ENCODE measurements at places on chromosomes 11 and 22. TPM values are rescaled to one million over a fixed set of nuclear protein-coding genes. Genes with fewer than 3 reads are reported as not detected.

DNA sequence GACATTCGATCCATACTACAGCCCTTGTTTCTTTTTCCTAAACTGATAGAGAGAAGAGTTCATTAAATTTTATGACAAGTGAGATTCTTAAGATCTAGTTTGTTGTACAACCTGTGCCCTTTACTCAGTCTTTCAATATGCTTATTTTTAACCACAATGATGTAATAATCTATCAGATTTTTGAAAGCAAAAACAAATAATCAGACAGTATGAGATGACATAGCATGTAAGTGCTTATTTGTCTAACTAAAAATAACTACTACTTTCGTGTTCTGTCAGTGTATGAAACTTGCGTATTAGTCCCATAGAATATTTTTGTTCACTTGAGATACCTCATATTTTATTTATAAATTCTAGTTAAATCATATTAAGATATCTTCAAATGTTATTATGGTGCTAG, 33.2 kb downstream of the RAB39A start:
- no peak for DNase-seq

DNA sequence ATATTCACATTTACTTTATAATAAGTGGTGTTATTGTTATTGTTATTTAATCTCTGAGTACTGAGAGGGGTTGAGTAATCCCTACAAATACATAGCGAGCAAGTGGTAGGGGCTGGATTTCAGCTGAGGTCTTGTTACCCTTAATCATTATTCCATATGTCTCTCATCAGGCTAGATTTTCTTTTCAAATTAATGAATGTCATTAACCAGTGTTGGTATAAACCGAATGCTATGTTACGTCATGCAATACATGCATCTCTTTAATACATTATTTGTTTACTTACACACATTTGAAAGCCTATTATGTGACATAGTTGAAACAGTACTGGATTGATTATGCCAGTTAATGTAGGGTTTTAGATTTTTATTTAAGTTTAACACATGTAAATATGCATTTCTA, 18.9 kb downstream of the PDGFD start:
- DNase-seq: no peak

The VSIG2 gene
- not detected for total RNA-seq

- no peak for DNase-seq
Measured at GRCh38 chr22:46764140-46764680, 1.8 kb downstream of the TBC1D22A start.

DNA sequence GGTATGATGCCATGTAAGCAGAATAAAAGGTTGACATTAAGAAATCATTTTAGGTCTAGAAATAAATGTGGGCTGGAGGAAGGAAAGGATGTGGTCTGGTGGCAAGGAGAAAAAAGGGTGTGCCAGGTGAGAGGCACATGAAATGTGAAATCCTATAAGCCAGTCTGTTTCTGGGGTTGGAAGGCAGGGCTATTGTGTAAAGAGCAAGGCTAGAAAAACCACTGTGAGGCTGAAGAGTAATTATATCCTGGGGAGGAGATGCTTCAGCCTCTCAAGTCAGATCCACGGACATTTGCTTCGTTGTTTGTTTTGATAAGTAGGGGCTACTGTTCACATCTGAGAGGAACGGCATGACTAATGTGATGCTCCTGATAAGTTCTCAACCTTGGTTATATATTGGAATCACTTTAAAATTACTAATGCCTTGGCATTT, 77.5 kb upstream of the CTSC start:
- DNase-seq: no peak

GRCh38 chr11:27310182-27310581, 52.8 kb downstream of the CCDC34 start:
- no peak for DNase-seq

- no peak for DNase-seq
Measured at GRCh38 chr11:113876074-113876797, 864 bp upstream of the USP28 start.

- DNase-seq: no peak
Measured at GRCh38 chr11:97883086-97883485, 1137.7 kb upstream of the CNTN5 start.

The HDAC10 gene
- total RNA-seq: 45.0 TPM

- no peak for DNase-seq
Measured at GRCh38 chr22:23904573-23905254, 10.5 kb downstream of the MIF start.

GRCh38 chr22:28505416-28506149, 174.1 kb downstream of the TTC28 start:
- DNase-seq: peak; percentile 27

The BLID gene
- total RNA-seq: not detected

- no peak for DNase-seq
Measured at GRCh38 chr11:14618060-14618459, 25.5 kb upstream of the PDE3B start.

DNA sequence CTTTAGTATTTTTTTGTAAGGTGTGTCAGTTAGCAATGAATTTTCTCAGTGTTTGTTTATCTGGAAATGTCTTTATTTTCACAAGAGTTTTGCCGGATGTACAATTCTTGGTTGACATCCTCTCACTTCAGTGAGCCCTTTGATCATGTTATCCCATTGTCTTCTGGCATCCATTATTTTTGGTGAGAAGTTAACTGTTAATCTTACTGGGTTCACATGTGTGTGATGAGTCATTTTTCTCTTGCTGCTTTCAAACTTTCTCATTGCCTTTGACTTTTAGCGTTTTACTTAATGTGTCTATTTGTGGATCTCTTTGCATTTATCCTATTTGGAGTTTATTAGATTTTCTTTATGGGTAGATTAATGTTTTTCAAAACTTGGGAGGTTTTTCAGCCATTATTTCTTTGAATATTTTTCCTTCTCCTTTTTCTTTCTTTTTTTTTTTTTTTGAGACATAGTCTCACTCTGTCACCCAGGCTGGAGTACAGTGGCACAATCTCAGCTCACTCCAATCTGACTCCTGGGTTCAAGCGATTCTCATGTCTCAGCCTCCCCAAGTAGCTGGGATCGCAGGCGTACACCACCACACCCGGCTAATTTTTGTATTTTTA, 100.5 kb upstream of the RRM1 start:
- DNase-seq: no peak

GRCh38 chr22:20257212-20258020, 10.7 kb downstream of the RTN4R start:
- DNase-seq: no peak

The TRIM48 gene
- total RNA-seq: not detected

GRCh38 chr22:36387959-36388726, at the start of gene MYH9:
Gene MYH9, minus strand, starts transcription at chr22:36387967. Its CDS starts 38,731 bp downstream, at chr22:36349236.
- DNase-seq: peak; percentile 100

The RIMBP3C gene
- total RNA-seq: 0.22 TPM

DNA sequence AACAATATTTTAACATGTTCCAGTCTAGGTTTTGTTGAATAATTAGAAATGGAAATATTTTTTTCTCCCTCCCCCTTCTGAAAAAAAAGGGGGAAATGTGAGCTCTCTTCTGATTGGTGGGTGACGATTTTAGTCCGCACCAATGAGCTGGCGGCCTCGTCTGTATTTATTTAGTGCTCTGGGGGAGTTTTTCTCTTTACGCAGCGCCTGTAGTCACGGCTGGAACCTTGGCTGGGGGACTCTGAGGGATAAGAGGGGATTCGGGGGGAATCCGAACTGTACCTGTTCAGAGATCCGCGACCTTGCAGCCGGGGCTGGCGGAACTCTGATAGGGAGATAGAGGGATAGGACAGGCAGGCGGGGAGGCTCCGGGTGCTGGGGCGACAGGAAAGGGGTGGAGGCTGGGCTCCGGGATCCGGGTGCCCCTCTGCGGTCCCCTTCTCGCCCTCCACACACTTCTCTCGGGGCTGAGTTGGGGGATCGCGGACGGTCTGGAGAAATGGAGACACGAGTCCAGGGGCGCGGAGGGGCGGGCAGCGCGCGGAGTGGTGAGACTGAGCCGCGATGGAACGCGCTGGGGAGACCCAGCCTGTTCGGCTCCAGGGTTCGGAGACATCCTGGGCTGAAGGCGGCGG, 99.7 kb upstream of the HSD17B12 start:
- no peak for DNase-seq

The GUCY1A2 gene
- total RNA-seq: 0.55 TPM

- DNase-seq: no peak
Measured at GRCh38 chr22:30250661-30251267, 4.2 kb upstream of the LIF start.

DNA sequence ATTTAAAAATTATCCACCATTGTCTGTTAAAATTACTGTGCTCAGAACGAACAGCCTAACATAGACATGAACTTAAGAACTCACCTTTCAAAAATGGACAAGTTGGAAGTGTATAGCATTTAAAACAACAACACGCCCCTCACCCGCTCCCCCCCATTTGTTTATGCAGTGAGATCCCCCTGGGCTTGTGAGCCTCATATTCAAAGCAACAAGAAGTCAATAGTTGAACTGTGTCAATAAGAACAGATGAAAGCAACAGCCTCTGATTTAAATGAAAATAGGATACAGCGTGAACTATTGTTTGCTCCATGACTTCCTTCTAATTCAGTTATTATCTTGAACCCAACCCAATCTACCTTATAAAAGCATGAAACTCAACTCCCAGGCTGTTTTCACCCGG, 314.2 kb downstream of the BLID start:
- DNase-seq: no peak

The ENTHD1 gene
- not detected for total RNA-seq

GRCh38 chr22:39463931-39464390, 7.1 kb downstream of the MGAT3 start:
- DNase-seq: no peak

DNA sequence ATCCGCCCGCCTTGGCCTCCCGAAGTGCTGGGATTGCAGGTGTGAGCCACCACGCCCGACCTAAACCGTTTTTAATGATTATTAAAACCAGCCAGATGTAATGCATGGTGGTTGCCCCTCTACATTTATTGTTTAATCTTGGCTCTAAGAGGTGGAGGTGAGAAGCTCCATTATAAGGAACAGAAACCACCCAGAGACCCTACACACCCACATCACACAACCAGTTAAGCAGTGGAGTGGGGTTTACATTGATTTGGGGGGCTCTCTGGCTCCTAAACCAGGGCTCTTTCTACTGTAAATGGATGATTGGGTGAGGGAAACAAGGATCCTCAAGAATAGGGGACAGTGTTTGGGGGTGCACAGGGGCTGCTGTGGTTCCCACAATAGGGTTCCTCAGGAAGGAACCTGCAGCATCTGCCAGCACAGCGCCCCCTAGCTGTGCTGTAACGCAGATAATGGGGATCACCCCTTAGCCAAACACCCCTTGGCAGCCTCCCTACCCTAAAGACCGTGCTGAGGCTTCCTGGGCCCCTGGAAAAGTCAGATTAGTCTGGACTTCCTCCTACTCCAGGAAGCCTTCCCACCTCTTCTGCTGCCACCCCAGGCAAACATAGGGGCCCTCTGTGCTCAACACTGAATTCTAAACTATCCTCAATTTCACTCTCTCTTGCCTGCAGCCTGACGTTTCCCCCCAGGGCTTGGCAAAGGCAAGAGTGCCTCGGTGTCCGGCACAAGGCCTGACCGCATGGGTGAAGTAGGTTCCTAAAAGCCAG, 2.4 kb downstream of the MPST start:
- DNase-seq: no peak

The OR2AG2 gene
- 0.26 TPM for total RNA-seq

DNA sequence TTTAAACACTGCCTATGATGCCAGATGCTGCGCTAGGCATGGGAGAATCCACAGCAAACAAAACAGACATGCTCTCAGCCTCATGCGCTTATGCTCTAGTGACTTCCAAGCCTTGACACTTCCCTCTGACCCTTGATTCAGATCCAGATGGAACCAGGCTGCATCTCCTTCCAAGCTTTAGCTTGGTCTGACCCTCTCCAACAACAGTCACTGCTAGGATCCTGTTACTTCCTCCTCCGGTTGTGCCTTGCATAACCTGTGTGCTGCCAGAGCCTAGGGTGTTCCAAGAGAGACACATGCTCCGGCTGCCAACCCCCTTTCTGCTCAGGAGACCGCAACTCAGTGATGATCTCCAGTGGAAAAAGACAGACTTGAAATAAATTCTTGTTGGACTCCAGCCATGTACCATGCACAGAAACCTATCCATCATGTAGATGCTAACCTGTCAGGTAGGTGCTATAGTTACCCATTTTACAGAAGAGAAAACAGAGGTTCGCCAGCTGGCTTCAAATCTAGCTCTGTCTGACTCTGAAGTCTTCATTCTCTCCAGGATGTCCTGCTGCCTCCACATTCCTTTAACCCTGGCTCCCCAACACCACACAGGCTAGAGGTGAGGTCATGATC, 136.3 kb upstream of the TEAD1 start:
- DNase-seq: no peak

DNA sequence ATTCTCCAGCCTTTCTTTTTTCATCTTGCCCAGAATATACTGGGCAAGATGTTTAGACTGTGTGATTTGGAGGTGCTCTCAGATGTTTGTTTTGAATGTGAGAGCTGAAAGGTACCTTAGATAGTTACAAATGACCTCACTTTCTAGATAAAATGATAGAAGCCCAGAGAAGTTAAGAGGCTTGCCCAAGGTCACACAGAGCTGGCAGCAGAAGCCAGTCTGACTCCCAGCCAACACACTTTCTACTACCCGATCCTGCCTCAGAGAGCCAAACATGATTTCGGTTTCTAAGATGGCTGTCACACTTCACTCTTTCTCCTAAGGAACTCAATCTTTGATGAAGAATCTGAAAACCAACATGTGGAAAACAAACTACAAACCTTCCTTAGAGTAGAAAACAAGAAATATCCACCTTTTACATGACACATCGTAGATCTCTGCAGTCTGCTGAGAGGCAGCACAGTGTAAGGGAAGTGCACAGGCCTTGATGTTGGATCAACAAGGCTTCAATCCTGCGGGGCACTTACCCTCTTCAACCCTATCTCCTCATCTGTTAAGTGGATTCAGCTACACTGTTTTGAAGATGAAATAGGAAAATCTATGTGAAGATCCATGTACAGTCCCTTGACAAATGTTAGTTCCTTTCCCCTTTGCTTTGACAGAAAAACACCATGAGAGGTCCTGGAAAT, 58.6 kb downstream of the SYTL2 start:
- no peak for DNase-seq

- DNase-seq: no peak
Measured at GRCh38 chr11:130732476-130732875, 183.8 kb downstream of the SNX19 start.

GRCh38 chr11:94171693-94172440, 43.2 kb downstream of the PANX1 start:
- peak; percentile 73 for DNase-seq

The MB gene
- total RNA-seq: 0.29 TPM

- no peak for DNase-seq
Measured at GRCh38 chr11:109747839-109748238, 325.8 kb downstream of the C11orf87 start.

DNA sequence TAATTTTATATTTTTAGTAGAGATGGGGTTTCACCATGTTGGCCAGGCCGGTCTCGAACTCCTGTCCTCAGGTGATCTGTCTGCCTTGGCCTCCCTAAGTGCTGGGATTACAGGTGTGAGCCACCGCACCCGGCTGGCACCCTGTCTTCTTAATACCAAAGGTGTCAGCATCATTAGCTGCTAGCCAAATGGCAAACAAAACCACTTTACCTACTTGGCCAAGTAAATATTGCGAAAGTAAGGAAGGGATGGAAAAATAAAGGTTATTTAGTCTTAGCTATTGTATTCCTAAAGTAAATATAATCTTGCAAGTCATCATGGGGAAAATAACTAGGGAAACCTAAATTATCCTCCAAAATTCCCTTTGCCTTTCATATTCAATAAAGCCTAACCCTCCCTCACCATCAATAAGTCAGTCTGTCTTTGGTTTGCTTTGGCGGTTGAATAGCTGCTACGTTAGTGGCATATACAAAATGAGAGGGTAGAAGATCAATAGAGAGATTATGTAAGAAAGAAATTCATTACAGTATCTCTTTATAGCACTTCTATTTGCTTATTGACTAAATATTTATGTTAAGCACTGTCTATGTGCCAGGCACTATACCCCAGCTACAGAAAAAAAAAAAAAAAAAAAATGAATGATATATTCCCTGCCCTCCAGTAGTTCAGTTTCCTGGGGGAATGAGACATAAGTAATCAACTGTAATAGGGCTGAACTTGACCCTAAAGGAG, 40.2 kb upstream of the CFAP300 start:
- no peak for DNase-seq
